ENCODE measurements at places on chromosomes 13 and 19.

GRCh38 chr13:27170221-27170515 is 1.4 kb downstream of the USP12 start:
- DNase-seq = no peak

- DNase-seq = no peak
These were observed 90.5 kb downstream of the RNASEH2B start for GRCh38 chr13:51000061-51000460.

DNA sequence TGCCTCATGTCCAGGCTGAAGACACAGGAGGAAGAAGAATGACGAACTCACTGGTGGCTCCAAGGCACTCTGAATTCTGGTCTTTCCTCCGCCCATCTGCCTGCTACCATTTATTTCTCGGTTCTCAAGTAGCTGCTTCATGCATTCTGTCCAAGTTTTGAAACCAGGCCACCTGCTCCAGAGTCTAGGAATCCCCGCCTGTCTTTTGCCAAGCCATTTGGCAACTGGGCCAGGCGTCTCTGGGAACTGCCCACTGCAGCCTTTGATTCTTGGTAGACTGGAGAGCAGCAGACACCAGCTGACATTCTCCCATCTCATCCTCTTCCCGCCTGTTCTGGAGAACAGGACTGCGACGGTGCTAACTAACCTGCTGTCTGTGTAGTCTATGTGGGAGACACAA is 10.8 kb downstream of the SLC35E1 start:
- no peak for DNase-seq

DNA sequence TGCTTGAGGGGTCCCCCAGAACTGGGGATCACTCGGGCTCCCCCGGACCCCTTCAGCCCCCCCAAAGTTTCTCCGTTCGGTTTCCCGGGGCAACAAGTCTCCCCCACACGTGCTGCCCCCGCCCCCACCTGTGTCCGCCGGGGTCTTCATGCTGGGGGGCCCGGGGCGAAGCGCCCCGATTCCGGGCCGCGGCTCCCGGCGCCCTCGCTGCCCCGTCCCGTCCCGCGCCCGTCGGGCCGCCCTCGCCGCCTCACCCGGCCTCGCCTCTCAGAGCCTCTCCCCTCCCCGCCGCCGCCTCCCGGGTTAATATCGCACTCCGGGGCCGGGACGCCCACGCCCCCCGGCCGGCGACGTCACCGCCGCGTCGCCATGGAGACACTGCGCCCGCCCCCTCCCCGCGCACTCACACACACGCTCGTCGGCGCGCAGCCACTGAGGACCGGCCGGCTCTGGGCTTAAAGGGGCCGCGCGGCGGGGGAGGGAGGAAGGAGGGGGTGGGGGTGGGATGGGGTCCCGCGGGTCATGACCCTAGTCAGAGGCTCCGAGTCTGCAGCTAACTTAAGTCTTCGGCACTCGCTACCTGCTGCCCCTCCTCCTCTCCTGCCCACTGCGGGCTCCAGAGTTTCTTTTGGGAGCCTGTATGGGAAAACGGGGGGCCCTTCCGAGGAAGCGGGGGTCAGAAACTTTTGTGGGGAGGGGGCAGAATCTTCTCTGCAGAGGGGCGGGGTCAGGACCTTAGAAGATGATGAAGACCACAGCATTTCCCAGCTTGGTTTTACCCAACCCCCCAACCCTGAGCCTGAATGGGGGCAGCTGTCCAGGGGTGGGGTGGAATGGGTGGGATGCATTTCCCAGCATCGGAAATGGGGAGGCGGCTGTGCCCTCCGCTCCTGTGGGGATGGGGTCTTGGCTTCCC is at the start of gene ERF:
ERF (minus strand) TSS at position 279 of the 916 bp plus-strand sequence; CDS start at position 150, 129 bp downstream.
- peak; percentile 84 for DNase-seq

- DNase-seq = no peak
These were observed 84.6 kb upstream of the PCDH17 start for GRCh38 chr13:57546942-57547341.

DNA sequence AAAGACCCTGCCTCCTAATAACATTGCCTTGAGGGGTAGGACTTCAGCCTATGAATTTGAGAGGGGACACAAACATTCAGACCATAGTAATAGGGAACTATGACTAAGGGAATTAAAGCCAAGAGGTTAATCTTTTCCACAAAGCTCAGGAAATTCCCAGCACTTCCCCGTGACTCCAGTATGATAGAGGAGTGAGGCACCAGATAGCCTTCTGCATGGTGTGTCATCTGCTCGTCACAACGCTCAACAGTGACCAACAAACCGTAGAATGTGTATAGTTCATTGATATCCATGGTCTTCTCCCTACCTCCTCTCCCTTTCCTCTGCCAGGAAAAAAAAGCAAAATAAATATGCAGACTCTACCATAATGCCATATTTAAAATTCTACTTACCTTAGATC is 64.4 kb downstream of the B3GLCT start:
- DNase-seq = no peak

GRCh38 chr19:48636859-48637448 is at the start of gene DBP:
Gene DBP (minus strand): TSS chr19:48637379. CDS start chr19:48636994, 385 bp downstream.
- no peak for DNase-seq

DNA sequence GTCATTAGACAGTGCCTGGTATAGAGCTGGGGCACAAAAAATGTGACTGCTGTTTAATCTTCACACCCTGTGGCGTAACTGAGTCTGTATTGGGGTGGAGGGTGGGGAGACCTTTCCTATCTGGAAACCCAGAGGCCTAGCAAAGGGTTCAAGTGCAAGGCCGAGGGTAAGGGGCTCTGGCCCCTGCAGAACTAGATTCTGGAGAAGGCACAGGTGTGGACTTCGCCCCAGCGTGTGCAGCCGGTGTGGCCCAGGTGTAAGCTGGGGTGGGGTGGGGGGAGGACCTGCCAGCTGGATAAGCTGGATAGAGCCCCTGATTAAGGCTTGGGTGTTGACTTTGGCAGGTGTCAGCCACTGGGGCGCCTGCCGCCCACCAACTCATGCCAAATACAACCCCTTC is 1.3 kb downstream of the RAB3D start:
- no peak for DNase-seq

- no peak for DNase-seq
These were observed 2039.3 kb downstream of the OLFM4 start for GRCh38 chr13:55067946-55068345.

- no peak for DNase-seq
These were observed 102.1 kb downstream of the INSR start for GRCh38 chr19:7191946-7192691.

DNA sequence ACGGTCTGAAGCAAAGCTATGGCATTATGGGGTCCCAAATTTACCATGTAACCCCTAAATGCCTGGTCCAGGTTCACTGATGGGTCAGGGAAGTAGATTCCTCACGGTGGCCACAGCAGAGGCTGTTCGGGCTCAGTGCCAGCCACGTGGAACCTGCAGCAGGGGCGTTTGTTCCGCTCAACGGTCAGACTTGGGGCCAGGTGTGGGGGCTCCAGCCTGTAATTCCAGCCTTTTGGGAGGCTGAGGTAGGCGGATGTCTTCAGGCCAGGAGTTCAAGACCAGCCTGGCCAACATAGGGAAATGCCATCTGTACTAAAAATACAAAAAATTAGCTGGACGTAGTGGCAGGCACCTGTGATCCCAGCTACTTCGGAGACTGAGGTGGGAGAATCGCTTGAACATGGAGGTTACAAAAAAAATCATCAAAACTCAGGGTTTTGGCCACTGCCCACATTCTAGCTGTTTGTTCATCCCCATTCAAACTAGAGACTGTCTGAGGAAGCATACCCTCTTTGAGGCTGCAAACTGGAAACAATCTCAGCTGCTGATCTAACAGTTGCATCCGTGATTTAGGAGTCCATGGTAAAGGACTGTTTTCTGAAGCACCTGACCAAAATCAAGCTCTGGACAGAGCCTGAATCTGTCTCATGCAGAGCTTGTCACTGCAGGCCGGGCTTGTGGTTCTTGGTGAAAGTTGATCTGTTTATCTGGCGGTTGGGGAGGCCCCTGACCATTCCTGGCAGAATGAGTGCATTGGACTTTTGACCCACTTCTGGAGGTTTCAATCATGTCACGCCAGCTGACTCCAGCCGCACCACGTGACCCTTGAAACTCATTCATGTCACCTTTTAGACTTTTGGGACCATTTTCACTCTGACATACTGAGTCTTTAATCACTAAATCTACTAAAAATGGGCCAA is 30.2 kb upstream of the ZNF331 start:
- DNase-seq = no peak

DNA sequence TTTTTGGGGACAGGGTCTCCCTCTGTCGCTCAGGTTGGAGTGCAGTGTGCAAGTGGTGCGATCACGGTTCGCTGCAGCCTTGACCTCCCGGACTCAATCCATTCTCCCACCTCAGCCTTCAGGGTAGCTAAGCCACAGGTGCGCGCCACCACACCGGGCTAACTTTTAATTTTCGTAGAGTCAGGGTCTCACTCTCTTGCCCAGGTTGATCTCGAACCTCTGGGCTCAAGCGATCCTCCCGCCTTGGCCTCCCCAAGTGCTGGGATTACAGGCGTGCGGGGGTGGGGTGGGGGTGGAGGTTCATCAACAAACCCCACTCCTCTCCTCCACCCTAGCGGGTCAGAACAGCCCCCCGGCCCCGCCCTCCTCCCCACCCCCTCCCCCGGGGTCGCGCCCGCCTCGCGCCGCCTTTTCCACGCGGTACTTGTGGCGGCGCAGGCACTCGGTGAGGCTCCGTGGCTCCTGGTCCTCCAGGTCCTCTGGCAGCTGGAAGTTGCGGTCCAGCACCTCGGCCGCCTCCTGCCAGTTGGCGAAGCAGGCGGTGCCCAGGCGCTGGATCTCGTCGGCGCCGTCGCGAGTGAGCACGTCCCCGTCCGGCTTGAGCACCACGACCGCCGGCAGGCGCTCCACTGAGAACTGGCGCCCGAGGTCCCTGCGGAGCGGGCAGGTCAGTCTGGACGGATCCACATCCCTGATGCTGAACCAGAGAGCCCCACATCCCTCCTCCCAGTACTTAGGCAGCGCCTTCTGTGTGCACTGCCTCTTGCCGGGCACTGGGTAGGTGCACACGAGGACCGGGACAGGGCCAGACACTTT is 5.2 kb downstream of the NXNL1 start:
- DNase-seq = no peak

- peak; percentile 73 for DNase-seq
These were observed 607.6 kb downstream of the FGF9 start for GRCh38 chr13:22278336-22278929.

DNA sequence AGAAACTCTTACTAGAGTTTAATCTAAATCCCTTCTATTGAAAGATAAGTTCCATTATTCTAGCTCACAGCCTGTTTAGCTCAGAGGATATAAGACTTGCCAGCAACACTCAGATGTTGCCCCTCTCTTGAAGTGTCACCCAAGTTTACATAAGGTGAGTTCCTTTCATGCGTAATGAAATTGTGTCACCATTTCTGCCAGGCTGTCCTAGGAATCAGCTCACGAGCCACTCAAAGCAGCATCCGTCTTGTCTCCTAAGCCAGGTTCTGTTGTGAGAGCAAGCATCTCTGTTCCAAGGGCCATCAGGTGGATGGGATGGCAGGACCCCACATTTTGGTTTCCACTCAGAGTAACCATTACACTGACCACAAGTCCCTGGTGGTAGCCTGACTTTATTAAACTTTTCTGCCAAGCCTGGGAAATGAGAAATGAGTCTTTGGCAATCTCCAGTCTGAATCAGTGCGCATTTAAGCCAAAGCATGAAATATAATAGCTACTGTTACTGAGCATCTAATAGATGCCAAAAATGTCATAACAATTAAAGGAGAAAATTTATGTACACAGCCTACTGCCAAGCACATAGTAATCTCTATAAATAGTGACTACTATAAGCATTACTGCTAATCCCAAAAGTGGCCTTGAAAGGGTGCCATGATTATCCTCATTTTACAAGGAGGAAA is 179.6 kb upstream of the MIR17HG start:
- DNase-seq = no peak

DNA sequence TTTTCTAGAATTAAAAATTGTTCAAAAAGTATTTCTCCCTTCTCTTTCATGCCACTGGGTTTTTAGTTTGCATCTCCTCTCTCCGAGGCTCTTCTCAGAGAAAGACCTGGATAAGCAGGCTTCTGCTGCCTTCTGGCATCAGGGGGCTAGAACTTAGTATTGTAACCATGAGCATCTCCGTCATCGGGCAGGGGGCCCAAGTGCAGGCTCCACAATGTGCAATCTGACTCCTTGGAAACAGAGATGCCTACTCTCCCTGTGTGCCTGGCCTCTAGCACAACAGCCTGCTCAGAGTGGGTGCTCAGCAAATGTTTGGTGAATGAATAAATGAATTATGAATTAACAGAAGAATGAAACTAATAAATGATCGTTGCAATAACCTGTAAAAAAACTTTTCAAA is 45.6 kb upstream of the MTIF3 start:
- no peak for DNase-seq

DNA sequence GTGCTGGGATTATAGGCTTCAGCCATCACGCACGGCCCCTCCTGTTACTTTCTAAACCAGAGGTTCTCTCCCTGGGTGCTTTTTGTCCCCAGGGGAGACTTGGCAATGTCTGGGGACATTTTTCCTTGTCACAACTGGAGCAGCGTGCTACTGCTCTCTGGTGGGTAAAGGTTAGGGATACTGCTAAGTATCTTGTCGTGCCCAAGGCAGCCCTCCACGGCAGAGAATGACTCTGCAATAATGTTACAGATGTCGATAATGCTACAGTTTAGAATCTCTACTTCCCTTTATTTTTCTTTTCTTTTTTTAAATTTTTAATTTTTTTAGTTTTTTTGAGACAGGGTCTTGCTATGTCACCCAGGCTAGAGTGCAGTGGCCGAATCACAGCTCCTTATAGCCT is 38.0 kb downstream of the ADGRE1 start:
- no peak for DNase-seq

DNA sequence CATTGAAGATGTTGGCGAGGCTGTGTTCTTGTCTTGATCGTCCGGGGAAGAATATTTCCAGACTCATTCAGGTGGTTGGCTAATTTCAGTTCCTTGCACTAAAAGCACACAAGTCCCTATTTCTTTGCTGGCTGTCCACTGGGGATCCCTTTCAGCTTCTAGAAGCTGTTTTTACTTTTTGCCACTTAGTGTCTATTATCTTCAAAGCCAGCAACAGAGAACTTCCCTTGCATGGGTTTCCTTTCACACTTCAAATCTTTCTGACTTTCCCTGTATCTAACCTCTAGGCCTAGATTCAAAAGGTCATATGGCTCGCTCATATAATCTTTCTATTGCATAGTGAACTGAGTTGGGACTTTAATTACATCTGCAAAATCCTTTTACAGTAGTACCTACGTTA is 215.3 kb upstream of the PCDH9 start:
- DNase-seq = no peak

GRCh38 chr19:30685426-30686000 is 313.3 kb downstream of the ZNF536 start:
- DNase-seq = no peak

GRCh38 chr19:55552620-55553019 is 7.3 kb upstream of the SBK3 start:
- DNase-seq = no peak

GRCh38 chr19:14700711-14701375 is 11.0 kb downstream of the ZNF333 start:
- DNase-seq = no peak

- no peak for DNase-seq
These were observed 12.3 kb upstream of the GPR18 start for GRCh38 chr13:99270518-99270917.

DNA sequence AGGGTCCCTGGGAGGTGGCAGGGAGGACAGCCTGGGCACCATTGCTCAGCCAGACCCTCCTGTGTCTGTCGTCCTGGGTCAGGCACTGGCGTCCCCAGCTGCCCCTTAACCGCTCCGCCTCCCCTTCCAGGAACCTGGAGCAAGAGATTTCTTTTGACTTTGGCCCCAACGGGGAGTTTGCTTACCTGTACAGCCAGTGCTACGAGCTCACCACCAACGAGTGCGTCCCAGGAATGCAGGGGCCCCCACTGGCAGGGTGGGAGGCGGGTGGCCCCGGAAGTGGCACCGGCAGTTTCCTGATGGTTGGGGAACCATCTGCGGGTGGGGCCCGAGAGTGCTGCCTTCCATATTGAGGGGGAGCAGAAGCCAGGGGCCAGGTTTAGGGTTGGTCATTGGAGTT is 13.0 kb downstream of the PRKCSH start:
- DNase-seq = no peak

All from ascending aorta (tissue), 2 donors.